Left colon (tissue), 2 donors: ENCODE measurements at places on chromosomes 7 and 10.

GRCh38 chr7:130309986-130310385 lies 17.0 kb downstream of the CPA4 start:
- DNase-seq, result no peak

GRCh38 chr10:31001740-31002139 lies 29.9 kb downstream of the ZNF438 start:
- no peak for DNase-seq

DNA sequence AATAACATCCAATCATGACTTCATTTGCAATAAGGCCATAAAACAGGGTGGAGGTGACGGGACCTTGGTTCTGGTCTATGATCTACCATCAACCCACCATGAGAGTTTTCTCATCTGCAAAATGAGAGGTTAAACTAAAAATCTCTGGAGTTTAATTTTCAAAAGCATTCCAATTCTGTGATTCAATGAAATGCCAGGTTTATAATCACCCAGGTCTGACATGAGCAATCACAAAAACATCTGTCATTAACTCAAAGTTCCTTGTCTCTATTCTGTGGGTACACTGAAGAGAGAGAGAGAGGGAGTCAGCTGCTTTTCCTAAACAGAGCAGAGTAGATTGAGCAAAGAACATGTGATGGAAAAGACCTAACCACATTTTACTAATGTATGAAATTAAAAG lies 75.4 kb downstream of the NUDCD3 start:
- DNase-seq, result no peak

- no peak for DNase-seq
These were observed 58.6 kb downstream of the JMJD1C start for GRCh38 chr10:63407136-63407662.

- DNase-seq, result no peak
These were observed 5.5 kb upstream of the GDF10 start for GRCh38 chr10:47294501-47294900.

GRCh38 chr10:103241262-103242011 lies 4.2 kb upstream of the RPEL1 start:
- peak; percentile 87 for DNase-seq

DNA sequence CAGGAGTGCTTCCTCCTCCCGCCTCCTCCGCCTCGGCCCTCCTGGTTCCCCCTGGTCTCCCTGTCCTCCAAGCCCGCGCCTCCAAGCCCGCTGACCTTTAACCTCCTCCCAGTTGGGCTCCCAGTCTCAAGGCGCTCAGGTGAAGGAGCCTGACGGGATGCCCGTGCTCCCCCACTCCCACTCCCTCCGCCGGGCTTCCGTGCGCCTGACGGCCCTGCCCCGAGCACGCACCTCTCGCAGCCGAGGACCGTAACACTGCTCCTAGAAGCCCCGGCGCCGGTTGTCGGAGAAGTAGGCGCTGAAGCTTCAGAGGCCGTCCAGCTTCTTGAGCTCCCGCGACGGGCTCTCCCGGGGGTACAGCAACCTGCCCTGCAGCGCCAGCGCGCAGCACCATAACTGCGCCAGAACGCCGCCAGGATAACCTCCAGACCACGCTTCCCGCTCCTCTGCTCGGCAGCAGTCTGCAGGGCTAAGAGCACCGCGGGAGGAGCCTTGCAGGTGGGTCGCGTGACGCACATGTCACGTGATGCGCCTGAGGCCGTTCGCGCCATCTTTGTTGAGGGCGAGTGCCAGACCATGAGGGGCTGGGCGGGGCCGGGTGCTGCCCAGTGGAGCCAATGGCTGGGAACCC lies 71.0 kb upstream of the ZNF479 start:
- DNase-seq, result no peak

GRCh38 chr7:42236266-42236975 lies 588 bp downstream of the GLI3 start:
- peak; percentile 33 for DNase-seq

DNA sequence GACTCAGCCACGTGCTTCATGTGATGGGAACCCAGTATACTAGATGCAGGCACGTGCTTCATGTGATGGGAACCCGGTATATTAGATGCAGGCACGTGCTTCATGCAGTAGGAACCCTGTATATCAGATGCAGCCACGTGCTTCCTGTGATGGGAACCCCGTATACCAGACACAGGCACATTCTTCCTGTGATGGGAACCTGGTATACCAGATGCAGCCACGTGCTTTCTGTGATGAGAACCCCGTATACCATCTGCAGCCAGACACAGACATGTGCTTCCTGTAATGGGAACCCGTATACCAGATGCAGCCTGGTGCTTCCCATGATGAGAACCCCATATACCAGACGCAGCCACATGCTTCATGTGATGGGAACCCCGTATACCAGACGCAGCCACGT lies 44.0 kb downstream of the MGMT start:
- no peak for DNase-seq

DNA sequence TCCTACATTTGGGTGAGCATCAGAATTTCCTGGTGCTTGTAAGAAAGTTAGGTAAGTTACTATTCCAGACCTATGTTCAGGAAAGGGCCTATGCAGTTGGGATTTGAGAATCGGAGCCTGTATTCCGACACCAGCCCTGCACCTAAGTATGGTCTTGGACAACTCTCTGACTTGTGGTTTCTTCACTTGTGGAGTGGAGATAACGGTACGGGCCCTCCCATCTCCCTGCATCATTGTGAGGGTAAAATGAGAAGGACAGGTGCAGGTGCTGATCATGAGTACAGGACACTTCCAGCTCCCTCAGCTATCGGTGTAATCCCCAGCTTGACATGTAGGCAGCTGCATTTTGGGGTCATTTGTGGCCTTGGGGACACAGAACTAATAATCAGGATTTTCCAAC lies 138.3 kb upstream of the NAMPT start:
- no peak for DNase-seq

DNA sequence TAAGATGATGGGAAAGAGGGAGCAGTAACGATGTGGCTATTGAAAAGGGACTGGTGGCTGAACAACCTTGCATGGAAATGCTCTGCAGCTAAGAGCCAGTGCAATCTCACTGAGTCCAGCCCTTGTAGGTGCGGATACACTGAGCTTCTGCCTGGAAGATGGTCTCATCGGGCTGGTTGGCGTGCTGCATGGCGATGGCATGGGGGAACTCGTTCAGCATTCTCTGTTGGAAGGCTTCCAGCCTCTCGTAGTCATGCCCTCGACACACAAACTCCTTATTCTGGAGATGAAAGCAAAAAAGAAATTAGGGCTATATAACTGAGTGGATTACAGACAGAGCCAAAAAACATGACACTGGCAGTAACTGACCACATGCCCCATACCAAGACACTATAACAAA lies 197.8 kb upstream of the IMMP2L start:
- DNase-seq, result no peak

DNA sequence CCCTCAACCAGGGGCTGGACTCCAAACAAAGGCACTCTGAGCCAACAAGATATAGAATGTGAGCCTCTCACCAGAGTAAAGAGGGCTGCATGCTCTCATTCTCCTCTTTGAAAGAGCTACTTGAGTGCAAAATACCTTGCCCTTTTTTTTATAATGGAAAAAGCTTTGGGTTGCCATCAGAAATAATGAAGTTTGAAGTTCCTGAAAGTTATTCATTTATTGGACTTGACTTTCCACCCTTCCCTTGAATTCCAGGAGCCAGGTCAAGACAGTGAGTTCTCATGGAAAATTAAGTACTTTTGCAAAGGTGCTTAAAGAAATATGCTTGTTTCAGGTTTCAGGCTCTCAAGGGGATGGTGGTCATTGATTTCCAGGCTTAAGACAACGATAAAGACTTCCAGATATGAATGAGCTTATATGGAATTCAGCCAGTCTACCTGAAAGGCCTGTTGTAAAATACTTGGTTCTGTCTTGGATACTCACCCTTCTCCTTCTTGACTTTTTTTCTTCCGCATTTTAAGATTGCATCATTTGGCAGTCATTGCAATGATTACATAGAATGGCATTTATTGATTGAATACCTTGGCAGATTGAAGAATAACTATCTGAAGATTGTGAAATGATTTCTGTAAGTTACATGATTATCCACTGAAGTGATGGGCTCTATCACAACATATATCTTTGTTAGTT lies 696.4 kb downstream of the INHBA start:
- DNase-seq, result no peak

DNA sequence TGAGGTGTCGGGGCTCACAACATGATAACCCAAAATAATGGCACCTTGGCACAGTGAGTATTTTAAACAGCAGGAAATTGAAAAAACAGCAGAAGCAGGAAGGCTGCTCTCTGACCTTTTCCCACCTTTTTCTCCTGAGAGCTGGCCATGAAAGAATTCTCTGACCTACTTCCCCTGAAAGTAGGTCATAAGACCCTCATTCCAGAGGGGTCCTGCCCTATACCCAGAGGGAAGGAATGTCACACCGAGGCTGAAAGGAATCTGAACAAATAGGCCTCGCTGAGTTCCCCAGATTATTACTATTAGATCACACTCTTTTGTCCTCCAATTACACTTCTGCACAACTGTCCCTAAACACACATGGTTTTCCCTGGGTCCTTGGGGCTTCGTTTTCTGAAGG lies 18.8 kb downstream of the CPVL start:
- no peak for DNase-seq

DNA sequence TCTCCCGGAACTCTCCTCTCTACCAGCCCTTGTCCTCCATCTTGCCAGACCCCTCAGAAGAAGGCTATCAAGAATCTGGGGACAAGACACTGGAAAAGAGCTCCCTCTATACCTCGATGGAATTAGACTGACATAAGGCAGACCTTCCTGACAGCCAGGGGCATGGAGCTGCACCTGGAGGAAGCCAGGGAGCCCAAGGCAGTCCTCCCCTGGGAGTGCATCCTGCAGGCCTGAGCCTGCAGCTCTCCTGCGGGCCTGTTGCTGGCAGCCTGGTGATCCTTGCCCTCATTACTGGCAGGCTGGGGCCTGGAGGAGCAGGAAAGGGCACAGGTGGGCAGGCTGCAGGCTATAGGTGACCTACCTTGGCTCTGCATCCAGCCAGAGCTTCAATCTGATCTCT lies 323.4 kb downstream of the GRID1 start:
- DNase-seq, result no peak

DNA sequence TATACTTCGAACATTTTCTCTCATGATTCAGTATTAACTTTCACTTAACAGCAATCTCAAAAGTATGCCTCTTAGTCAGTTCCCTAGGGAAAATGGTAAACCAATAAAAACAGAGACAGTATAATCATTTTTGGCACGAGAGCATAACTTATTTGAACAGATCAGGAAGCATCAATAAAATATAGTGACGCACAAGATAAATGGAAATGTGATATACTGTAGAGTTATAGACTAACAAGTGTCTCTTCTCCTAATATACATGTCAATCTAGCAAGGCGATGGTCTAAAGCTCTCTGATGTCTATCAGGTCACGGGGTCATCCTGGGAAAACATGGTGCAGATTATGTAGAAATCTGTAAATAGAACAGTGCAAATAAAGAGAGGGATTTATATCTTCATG lies 131.6 kb downstream of the HGF start:
- no peak for DNase-seq

GRCh38 chr7:47557694-47558670 lies 23.9 kb downstream of the TNS3 start:
- DNase-seq, result no peak

DNA sequence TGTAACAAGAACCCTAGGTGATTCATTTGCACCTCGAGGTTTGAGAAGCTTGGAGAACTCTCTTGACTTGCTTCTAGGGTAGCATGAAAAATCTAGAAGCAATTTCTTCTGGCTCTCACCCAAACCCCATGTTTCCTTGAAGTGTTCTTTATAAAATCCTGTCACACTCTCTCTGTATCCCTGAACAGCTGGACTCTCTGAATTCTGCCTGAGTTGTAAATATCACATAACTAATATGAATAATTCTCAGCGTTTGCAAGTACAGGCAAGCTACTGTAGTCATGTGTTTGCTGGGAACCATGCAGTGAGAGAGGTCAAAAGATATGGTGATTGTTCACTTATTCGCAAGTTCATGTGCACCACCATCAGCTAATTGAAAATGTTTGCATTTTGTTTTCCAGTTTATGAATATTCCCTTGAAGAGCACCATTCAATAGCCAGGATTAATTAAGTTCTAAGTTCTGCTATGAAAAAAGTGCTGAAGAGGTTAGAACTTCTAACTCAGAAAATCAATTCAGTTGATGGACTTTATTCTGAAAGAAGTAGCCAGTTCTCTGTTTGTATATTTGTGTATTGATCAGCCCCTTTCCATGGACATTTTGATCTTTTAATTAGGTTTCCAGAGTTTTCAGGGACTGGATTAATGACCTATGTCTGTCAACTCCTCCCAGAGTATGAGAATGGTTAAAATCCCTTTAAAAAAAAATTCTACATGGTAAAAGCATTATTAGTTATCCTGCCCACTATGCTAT lies 243.0 kb downstream of the PLXDC2 start:
- DNase-seq, result no peak

DNA sequence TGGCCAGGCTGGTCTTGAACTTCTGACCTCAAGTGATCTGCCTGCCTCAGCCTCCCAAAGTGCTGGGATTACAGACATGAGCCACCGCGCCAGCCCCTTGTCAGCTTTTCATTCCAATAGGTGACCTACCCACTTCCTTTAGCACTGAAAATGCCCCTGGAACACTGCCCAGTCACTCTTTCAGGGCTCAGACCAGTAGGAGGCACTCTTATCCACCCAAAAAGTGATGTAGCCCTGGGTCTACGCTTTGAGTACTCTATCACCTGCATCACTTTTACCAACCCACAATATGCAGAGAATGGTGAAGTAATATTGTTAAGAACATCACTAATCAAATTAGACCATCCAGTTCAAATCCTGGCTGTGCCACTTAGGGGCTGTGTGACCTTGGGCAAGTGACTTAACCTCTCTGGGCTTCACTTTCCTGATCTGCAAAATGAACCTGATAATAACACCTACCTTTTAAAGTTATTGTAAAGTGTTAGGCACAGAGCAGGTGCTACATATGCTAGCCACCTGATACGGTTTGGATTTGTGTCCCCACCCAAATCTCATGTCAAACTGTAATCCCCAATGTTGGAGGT lies 5.2 kb downstream of the CALN1 start:
- no peak for DNase-seq

- no peak for DNase-seq
These were observed 157.1 kb downstream of the PRKCQ start for GRCh38 chr10:6423004-6423403.

DNA sequence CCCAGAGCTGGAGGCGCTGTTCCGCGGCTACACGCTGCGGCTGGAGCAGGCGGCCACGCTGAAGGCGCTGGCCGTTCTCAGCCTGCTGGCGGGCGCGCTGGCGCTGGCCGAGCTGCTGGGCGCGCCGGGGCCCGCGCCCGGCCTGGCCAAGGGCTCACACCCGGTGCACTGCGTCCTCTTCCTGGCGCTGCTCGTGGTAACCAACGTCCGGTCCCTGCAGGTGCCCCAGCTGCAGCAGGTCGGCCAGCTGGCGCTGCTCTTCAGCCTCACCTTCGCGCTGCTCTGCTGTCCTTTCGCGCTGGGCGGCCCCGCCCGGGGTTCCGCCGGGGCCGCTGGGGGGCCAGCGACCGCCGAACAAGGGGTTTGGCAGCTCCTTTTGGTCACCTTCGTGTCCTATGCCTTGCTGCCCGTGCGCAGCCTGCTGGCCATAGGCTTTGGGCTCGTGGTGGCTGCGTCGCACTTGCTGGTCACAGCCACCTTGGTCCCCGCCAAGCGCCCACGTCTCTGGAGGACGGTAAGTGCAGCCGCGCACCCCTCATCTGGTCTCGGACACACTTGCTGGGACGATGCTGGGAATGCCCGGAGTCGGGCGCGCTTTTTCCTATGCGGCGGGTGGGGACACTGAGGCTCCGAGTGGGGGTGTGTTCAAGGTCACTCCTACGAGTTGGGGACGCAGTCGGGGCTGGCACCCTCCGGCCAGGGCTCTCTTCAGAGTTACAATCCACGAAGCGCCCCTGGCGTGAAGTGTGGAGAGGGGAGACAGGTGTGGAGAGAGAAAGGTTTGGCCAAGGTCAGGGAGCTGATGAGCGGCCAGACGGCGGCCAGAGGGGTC lies 717 bp downstream of the ADCY1 start:
- peak; percentile 18 for DNase-seq
